ENCODE measurements at places on chromosomes 6 and 20.
A peak's percentile ranks its signal among the peaks of the same experiment; 100 is the strongest.

DNA sequence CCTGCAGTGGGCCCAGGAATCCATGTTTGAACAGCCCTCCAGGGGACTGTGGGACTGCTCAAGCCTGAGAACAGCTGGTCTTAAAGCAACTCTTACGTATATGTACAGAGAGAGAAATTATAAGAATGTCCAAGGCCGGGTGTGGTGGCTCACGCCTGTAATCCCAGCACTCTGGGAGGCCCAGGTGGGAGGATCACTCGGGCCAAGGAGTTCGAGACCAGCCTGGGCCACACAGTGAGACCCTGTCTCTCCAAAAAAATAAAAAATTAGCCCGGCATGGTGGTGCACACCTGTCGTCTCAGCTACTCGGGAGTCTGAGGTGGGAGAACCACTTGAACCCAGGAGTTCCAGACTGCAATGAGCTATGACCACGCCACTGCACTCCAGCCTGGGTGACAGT, 134.0 kb downstream of the DTNBP1 start:
- DNase-seq: no peak

- no peak for DNase-seq
Measured at GRCh38 chr20:1783245-1783644, 112.0 kb upstream of the SIRPA start.

- DNase-seq: no peak
Measured at GRCh38 chr20:24199501-24199900, 210.9 kb upstream of the GGTLC1 start.

DNA sequence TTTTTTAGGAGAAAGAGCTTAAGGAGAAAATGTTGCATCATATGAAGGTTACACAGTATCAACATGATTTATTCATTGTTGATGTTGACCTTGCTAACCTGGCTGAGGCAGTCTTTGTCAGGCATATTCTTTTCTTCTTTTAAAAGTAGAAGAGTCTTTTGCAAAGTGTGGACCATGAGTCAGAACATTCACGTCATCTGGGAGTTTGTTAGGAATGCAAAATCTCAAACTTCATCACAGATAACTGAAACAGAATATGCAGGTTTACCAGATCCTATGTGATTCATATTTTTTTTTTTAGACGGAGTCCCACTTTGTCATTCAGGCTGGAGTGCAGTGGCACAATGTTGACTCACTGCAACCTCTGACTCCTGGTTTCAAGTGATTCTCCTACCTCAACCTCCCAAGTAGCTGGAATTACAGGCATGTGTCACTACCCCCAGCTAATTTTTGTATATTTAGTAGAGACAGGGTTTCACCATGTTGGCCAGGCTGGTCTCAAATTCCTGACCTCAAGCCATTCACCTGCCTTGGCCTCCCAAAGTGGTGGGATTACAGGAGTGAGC, 530.4 kb upstream of the BTBD3 start:
- no peak for DNase-seq

- DNase-seq: no peak
Measured at GRCh38 chr6:144912474-144912873, 627.3 kb downstream of the UTRN start.

GRCh38 chr6:15287670-15288375, 42.0 kb downstream of the JARID2 start:
- no peak for DNase-seq

GRCh38 chr6:35489066-35489465, 7.8 kb downstream of the TEAD3 start:
- DNase-seq: no peak

- DNase-seq: no peak
Measured at GRCh38 chr20:56687061-56687460, 58.0 kb downstream of the TFAP2C start.

DNA sequence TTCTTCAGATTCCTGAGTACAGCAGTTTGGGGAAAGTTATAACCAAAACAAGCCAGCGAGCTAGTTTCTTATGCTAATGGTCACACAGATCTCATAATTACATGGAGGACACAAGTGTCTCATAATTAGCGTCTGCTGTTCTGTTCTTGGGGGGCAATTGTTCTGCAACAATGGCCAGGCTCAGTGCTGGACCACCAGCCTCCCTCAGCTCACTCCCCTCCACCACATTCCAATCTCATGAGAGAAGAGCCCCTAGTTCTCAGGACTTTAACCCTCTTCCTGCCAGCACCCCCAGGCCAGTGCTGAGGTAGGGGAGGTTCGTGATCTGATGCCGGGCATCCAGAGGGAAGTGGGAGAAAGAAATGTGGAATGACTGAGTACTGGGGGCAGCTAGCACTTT, 20.2 kb upstream of the TOX2 start:
- DNase-seq: no peak

- DNase-seq: no peak
Measured at GRCh38 chr20:57449398-57450354, 58.5 kb downstream of the RBM38 start.

GRCh38 chr20:4375881-4376280, 345.8 kb upstream of the PRND start:
- no peak for DNase-seq

- DNase-seq: no peak
Measured at GRCh38 chr6:128439627-128440026, 80.8 kb downstream of the PTPRK start.

GRCh38 chr20:61118429-61119224, 133.4 kb upstream of the CDH4 start:
- no peak for DNase-seq

- DNase-seq: no peak
Measured at GRCh38 chr6:16766043-16766536, 4.8 kb upstream of the ATXN1 start.

DNA sequence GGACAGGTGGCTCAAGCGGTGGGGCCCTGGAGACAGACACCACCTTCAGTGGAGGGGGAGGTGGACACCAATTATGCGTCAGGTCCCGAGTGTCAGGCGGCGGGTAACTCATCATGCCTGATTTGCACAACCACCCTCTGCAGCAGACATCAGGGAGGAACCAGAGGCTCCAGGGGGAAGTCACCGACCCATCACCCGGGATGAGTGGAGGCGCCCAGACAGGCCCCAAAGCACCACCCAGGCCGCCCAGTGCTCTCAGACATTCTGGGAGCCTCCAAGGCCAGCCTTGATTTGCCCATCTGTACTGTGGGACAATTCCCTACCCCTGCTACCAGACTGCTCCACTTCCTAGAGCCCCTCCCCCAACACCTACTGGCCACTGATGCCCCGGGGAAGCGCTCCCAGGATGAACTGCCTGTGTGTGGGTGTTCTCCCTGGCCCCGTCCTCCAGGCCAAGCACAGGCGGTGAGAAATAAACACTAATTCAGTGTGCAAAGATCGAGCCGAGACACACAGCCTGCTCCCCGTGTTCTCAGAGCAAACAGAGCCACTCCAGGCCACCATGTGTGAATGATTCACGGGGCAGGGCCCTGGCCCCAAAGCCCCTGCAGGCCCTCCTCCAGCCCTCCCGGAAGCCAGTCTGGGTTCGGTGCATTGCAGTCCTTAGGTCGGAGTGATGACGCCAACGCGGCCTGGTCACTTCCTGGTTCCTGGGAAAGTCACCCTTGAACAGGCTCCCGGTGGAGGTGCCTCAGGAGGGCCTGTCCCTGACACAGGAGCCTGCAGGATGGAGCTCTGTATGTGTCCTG, 107.2 kb downstream of the ASXL1 start:
- DNase-seq: no peak

DNA sequence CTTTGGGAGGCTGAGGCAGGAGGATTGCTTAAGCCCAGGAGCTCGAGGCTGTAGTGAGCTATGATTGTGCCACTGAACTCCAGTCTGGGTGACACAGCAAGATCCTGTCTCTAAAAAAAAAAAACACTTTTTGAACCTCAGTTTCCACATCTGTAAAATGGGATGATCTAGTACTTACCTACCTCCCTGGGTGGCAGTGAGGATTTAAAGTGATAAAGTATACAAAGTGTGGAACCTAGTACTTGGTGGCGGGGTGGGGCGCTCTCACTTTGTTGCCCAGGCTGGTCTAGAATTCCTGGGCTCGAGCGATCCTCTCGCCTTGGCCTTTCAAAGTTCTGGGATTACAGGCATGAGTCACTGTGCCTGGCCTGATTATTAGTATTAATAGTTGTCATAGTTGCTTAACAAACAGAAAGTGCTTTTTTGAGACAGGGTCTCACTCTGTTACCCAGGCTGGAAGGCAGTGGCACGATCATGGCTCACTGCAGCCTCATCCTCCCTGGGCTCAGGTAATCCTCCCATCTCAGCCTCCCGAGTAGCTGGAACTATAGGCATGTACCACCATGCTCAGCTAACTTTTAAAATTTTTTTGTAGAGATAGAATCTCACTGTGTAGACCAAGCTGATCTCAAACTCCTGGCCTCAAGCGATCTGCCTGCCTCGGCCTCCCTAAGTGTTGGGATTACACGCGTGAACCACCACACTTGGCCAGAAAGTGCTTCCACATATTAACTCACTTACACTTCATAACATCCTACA, 7.0 kb upstream of the PLTP start:
- DNase-seq: no peak

GRCh38 chr6:40210628-40211056, 276.4 kb upstream of the MOCS1 start:
- no peak for DNase-seq

GRCh38 chr20:57399587-57400155, 8.5 kb downstream of the RBM38 start:
- peak; percentile 40 for DNase-seq

DNA sequence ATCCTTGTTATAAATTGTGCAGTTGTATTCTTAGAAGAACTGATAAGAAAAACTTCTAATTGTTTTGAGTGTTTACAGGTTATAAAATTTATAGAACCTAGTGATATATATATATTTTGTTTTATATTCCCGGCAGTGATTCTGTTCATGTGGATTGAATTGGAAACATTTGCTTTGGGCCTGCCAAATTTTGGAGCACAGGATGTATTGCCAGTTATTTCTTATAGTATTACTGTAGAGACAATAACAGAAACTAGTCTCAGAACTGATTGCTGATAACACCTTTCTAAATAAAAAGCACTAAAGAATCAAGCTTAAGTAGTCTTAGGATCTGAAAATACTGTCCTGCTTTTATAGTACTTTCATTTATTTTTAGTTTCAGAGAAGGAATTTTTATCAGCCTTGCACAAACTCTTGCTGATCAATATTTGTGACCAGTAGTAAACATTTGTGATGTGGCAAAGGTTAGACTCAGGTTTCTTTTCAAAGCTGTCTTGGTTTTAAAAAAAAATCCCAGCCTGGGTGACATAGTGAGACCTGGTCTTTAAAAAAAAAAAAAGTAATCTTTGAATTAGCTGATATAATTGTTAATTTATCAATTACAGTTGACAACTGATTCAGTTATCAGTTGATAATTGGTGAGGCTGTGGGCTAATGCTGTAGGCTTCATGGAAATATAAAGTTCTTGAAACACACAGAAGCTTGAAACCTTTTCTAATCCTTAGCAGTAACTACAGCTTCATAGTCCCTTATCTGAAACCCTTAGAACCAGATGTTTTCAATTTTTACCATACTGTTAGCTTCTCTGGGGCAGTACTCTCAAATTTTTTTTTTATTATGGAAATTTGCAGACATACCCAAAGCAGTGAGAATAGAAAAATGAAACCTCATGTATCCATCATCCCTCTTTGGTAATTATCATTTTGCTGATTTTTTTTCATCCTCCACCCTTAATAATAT, 42.4 kb downstream of the RNGTT start:
- DNase-seq: no peak

GRCh38 chr20:35743693-35744491, 1.8 kb upstream of the RBM39 start:
- no peak for DNase-seq

DNA sequence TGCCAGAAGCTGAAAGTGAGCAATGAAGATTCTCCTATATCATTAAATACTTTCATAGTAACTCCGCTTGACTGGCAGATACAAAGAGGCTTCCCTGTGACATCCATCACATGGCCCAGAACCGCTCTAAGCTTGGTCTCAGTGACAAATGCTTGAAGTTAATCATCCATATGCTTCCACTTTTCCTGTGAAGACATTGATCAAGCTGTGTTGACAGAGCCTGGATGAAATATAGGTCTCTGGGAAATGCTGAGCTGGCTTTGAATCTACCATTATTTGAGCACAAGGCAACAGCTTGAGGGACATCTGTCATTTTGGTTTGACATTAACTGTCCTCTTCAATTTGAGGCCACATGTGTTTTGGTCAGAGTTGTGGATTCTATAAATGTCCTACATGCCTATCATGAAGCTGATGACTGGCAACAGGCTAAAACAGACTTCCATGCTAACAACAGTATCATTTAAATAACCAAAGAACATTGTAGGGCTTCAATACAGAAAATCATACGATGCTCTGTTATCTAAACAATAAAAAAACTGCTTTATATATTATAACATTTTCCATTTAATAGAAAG, 402.2 kb upstream of the IRAK1BP1 start:
- no peak for DNase-seq

GRCh38 chr6:52725535-52726192, 37.6 kb downstream of the GSTA2 start:
- no peak for DNase-seq

DNA sequence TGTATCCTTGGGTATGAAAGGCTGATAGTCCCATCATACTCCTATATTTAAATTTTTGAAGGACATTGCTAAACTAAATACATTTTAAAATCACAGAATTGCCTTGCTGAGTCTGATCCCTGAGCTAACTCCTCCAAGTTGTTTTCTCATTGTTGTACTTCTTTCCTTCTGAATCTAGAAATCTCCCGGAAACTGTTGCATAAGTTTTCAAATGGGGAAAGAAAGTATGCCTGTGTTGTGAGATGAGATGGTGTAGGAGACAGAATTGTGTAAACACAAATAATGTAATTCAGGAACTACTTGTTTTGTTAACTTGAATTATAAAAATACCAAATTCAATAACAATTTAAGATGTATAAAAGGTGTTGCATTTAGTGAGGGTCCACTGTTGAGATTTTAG, 7.3 kb downstream of the PNRC1 start:
- DNase-seq: no peak

GRCh38 chr6:81054036-81054435, 698.4 kb downstream of the TENT5A start:
- no peak for DNase-seq

GRCh38 chr6:56899311-56899710, 55.6 kb upstream of the BEND6 start:
- DNase-seq: no peak

GRCh38 chr6:10425975-10426780, 11.3 kb upstream of the TFAP2A start:
- DNase-seq: no peak

DNA sequence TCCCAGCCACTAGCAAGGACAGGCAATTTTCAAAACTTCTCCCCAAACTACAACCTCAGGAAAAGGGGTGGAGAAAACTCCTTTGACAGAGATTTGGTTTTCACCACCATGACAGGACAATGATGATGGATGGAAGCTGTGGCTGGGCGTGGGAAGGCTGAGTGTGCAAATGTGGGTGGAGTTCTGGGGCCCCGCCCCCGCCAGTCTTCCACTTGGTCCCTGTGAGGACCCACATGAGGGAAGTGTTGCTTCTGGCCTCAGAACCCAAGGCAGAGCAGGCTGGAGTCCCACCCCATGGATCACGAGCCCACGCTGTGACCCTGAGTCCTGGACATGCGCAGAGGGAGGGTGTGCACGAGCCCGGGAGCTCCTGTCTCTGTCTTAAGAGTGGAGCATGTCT, 21.5 kb upstream of the MRGBP start:
- DNase-seq: no peak

- DNase-seq: peak; percentile 95
Measured at GRCh38 chr6:136761227-136761922, 30.9 kb downstream of the MAP3K5 start.

GRCh38 chr20:21682521-21682954, 22.9 kb upstream of the PAX1 start:
- peak; percentile 5 for DNase-seq
